Activated CD4-positive, alpha-beta T cell treated with anti-CD3 and anti-CD28 coated beads, Interleukin-2, amount 50 U/mL, for 48 hours (primary cell): ENCODE measurements at places on chromosomes 1 and 21.
A peak's percentile ranks its signal among the peaks of the same experiment; 100 is the strongest.

DNA sequence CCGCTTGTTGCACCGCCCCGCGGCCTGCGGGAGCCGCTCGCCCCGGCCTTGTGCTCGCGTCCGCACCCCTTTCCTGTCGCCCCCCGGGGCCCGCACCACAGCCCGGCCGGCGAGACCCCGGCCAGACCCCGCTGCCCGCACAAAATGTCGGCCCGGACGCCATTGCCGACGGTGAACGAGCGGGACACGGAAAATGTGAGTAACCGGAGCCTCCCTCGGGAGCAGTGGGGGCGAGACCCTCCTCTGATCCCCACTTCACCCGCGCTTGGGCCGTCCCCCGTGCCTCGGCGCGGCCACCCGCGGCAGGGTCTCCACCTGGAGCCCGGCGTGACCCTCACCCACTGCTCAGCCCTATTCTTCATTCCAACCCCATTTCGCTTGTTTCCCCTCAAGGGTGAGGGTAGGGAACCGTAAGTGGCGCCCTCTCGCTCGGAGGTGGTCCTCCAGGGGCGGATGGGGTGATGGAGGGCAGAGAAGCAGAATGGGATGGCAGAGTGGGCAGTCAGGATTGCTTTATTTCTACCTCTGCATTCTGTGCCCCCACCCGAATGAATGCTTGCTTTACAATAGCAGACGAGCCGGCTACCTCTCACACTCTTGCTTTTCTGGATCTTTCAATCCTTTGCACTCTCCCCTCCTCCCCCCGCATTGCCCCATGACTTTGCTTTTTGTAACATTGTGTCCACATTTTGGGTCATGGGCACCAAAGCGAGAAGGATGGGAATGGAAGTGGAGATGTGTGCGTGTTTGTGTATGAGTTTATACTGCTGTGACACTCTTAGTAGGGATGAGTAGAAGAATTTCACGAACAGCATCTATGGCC lies 954 bp downstream of the MARK1 start:
- no peak for DNase-seq

DNA sequence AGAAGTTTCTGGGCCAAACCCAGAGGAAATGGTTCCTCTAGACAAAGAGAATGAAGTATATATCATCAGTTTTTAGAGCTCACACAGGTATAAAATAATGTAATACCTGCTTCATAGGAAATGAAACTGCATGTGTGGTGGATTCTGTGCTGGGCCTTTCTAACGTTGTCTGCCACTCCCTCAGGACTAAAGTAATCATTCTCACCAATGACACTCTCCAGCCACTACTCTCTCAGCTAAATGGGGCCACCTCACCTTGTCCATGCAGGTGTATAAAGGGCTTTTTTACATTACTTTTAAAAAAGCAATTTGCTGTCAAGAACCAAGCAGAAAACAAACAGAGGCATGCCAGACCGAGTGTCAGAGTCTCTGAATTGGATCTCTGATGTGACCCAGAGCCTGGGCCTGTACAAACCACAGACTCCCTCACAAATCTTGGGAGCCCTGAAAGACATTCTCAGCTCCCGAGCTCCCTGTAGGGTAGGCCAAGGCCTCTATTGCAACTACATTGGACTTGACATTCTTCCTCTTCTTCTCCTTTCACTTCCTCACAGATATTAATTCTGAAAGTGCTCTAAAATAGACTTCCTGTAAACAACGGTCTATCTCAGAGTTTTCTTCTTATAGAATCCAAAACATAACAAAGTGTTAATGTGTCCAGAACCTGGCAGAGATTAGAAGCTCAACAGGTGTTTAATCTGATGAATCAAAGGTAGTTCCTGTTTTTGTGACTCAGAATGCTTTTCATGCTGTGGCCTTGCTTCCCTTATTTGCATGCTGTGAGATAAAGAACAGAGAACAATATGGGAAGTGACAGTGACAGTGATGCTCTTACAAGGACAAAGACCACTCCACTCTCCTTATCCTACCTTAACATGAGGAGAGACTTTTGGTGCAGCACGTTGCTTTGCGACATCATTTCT lies 8.6 kb downstream of the AIM2 start:
- no peak for DNase-seq

GRCh38 chr1:172699111-172699510 lies 40.2 kb downstream of the FASLG start:
- peak; percentile 63 for DNase-seq

DNA sequence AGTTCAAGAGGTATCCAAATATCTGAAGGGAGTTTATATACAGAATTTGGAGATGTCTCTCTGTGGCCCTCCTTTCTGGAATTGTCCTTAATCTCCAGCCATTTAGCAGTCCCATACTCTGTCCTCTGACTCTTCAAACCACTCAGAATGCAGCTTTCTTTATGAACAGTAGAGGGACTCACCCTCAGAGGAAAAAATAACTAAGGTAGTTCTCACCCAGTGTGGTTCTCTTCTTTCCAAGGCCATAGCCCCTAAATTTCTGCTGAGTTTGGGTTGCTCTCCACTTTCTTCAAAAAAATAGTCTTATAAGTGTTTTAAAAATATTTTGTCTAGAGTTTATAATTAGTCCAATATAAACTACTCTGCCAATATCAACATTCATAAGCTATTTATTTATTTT lies 369.7 kb downstream of the MATN1 start:
- no peak for DNase-seq

- DNase-seq = no peak
Observed at GRCh38 chr1:34127006-34128000, 37.7 kb downstream of the CSMD2 start.

DNA sequence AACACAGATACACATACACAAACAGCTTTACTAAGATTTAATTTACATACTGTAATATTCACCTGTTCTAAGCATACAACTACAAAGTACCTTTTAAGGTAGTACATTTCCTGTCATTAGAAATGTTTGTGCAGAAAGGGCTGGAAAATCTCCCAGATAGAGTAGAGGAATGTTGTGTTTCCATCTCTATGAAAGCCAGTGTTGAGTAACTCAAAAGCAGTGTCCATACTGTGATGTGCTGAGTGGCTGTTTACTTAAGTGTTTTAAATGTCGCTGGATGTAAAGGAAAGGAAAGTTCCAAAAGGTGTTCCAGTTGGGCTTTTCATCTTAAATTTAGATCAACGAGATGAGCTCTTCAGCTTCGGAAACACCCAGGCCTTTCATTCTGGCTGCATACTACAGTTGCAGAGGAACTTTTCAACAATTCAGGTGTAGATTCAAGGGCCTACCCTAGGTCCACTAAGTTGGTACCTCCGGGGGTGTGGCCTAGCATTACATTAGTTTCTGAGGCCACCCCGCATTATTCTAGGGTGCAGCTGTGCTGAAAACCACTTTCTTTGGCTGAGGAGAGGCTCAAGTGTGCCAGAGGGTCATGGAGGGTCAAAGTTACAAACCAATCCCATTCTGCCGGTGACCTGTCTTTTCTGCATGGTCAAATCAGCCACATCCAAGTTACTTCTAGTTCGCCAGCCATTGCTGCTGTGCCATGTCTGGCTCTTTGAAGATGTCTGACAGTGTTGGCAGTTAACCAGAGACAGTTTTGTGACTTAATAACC lies 78.1 kb downstream of the LRRC8D start:
- no peak for DNase-seq

DNA sequence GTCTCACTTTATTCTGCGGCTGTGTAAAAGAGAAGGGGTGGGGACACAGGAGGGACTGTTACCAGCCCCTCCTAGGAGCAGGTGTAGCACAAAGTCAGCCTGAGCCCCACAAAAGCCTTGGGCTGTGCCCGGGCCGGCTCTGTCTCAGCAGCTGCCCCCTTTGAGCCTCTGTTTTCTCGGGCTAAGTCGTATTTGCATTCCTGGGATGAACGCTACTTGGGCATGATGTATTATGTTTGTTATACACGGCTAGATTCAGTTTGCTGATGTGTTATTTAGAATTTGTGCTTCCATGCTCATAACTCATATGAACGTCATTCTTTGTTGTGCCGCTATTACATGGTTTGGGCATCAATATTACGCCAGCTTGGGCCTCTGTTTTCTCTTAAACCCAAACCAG lies 47.8 kb downstream of the KCNN3 start:
- DNase-seq = no peak

DNA sequence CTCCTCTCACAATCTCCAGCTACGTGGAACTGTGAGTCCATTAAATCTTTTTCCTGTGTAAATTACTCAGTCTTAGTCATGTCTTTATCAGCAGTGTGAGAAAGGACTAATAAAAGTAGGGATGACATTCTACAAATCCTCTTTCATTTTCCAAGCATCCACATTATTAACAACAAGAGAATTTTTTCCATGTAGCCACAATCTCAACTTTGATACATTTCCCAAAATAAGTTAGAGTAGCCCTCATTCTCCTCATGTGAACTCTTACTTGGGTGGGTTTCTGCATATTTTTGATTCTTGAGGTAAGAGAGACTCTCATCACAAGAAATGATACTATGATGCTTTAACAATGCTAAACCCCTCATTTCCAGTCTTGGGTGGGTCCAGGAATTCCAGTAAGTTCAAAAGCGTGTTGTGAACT lies 52.8 kb downstream of the TNFSF18 start:
- DNase-seq = no peak

DNA sequence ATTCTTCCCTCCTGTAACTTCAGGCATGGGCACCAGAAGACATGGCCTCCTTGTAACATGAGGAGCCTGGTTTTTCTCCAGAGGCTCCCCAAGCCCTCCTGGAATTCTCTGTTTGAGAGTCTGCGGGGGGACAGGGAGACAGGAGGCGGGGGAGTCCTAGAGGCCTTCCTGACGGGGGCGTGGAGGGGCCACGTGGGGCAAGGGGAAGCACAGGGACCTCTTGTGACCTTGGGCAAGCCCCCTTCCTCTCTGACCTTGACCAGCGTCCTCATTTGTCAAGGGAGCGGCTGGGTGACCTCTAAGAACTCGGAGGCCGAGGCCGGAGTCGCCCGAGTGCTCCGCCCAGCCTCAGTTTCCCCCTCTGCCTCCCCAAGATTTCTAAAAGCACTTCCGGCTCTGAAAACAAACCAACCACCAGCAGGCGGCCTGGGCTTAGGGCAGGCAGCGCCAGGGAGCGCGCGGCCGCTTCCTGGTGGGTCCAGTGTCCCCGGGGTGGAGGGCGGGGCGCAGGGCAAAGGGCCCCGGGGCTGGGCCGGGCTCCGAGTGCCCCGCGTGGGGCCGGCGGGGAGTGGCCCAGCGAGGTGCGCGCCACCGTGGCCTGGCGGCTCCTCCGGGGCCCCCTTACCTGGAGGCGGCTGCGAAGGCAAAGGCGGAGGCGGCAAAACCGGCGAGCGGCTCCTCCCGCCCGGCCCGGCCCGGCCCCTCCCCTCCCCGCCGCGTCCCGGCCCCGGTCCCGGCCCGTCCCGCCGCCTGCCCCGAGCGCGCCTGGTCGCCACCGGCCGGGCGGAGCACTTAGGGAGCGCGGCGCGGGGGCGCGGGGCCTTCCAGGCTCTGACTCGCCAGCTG lies at the start of gene TMCO4:
Gene TMCO4, minus strand, starts transcription at position 687 of the 846 bp plus-strand sequence. CDS start 19,158 bp downstream, outside the sequence.
- DNase-seq = peak; percentile 68

DNA sequence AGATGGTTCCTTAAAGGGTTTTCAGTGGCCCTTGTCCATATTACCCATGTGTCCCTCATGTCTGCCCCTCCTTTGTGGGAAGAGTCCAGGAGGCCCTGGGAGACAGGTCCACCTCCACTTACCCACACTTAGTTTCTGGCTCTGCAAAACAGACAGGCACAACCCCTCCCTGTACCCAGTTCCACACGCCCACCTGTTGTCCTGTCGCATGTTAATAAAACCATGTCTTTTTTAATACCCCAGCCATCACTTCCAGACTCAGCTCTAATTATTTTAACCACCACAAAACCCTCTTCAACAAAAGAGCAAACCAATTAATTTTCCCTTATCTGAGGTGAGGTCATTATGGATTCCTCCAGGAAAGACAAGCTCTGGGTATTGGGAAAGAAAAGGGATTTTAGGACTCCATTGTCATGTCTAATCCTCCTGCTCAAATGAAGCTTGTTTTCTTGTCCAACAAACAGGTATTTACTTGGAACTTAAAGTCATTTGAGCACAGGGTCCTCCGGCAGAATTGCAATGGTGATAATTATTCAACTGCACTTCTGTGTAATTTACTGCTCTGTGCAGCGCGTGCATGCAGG lies 68.9 kb downstream of the CCDC185 start:
- DNase-seq = no peak

DNA sequence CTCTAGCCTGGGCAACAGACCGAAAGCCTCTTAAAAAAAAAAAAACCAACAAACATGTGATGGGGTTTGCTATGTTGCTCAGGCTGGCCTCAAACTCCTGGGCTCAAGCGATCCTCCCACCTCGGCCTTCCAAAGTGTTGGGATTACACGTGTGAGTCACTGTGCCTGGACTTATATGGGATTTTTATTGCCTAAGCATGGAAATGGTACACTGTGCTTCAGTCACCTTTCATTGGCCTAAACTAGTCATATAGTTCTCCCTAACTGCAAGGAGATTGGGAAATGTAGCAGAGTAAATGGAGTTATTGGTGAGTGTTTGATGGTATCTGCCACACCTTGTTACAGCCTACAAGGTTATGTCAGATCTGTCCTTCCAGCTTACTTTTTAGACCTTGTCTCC lies 17.2 kb upstream of the MEF2D start:
- no peak for DNase-seq

GRCh38 chr1:59383963-59384362 lies 87.1 kb downstream of the FGGY start:
- no peak for DNase-seq

GRCh38 chr1:19676438-19676922 lies 11.8 kb downstream of the HTR6 start:
- peak; percentile 27 for DNase-seq

- peak; percentile 13 for DNase-seq
Observed at GRCh38 chr21:26070822-26071425, 99.6 kb downstream of the APP start.

GRCh38 chr1:109821831-109822745 lies 58.4 kb upstream of the EPS8L3 start:
- DNase-seq = no peak

GRCh38 chr1:92051948-92052347 lies 22.2 kb downstream of the EPHX4 start:
- no peak for DNase-seq

DNA sequence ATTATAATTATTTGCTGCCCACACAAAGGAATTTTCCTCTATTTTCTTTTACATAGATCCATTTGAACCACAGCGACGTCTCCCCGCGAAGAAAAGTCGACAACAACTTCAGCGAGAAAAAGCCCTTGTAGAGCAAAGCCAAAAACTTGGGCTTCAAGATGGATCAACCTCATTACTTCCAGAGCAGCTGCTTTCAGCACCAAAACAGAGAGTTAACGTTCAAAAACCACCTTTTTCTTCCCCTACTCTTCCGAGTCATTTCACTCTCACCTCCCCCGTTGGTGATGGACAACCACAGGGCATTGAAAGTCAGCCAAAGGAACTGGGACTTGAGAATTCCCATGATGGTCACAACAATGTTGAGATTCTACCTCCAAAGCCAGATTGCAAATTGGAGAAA lies 7.2 kb downstream of the GORAB start:
- no peak for DNase-seq

- DNase-seq = no peak
Observed at GRCh38 chr1:20386323-20387081, 95.8 kb downstream of the VWA5B1 start.

DNA sequence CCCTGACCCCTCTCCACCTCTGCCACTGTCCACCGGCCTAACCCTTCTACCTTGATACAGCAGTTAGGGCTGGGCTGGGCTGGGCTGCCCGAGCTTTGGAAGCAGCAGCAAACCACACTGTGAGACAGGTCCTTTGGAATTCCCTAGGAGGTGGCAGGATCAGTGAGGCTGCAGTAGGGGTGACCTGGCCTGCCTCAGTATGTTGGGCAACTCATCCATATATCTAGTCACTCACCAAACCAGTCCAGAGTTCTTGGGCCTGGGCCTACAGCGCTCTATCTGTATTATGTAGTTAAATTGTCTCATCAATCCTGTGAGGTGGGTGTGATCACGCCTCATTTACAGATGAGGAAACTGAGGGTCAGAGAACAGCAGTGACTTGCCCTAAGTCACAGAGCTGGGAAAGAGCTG lies 13.3 kb upstream of the SYNC start:
- DNase-seq = no peak
